ENCODE measurements at places on chromosomes 5 and 9. TPM values are rescaled to one million over a fixed set of nuclear protein-coding genes. Genes with fewer than 3 reads are reported as not detected.

The FOXI1 gene
- total RNA-seq: not detected

The MEGF10 gene
- total RNA-seq: 41.5 TPM

The ENHO gene
- total RNA-seq: 3.4 TPM

The LPCAT1 gene
- 23.6 TPM for total RNA-seq

The NMUR2 gene
- total RNA-seq: 0.18 TPM

The OLFML2A gene
- total RNA-seq: 100 TPM

The TAF11L5 gene
- not detected for total RNA-seq

The PLEKHG4B gene
- 1.1 TPM for total RNA-seq

The IL33 gene
- total RNA-seq: 27.4 TPM

The PPP2R2B gene
- 3.5 TPM for total RNA-seq

The ABLIM3 gene
- total RNA-seq: 33.2 TPM

The ADAMTSL1 gene
- total RNA-seq: 25.0 TPM

The PFN3 gene
- total RNA-seq: not detected

The PCDHB10 gene
- total RNA-seq: 2.1 TPM

The UNC13B gene
- 14.6 TPM for total RNA-seq

The DAP gene
- 23.4 TPM for total RNA-seq

The F2RL2 gene
- total RNA-seq: 1.3 TPM

The FBP2 gene
- 105 TPM for total RNA-seq

The DOCK8 gene
- 3.2 TPM for total RNA-seq

The PCDHB4 gene
- 1.8 TPM for total RNA-seq

The MEGF9 gene
- total RNA-seq: 6.8 TPM

The GPR107 gene
- total RNA-seq: 17.9 TPM

The TMEM215 gene
- total RNA-seq: 0.66 TPM

The NEURL1B gene
- 27.3 TPM for total RNA-seq

The NUTM2G gene
- total RNA-seq: not detected

The FOXD4 gene
- total RNA-seq: 0.58 TPM

The PCDHGA8 gene
- 1.6 TPM for total RNA-seq

The OMD gene
- 8.9 TPM for total RNA-seq

The BRD9 gene
- total RNA-seq: 29.7 TPM

The ARHGEF37 gene
- total RNA-seq: 3.9 TPM

The ZNF658 gene
- 9.2 TPM for total RNA-seq

The RABGAP1 gene
- 30.2 TPM for total RNA-seq

The PCDHGB3 gene
- total RNA-seq: 1.7 TPM

The C9orf153 gene
- total RNA-seq: 0.49 TPM

The CSF1R gene
- 9.2 TPM for total RNA-seq

The NTRK2 gene
- total RNA-seq: 35.6 TPM

The PCDHGB5 gene
- 4.3 TPM for total RNA-seq

The TMEM38B gene
- 79.4 TPM for total RNA-seq

The GFI1B gene
- 0.13 TPM for total RNA-seq

The GLT6D1 gene
- not detected for total RNA-seq

The LRRC70 gene
- total RNA-seq: 5.8 TPM

The RMND5B gene
- total RNA-seq: 22.6 TPM

The CDKN2B gene
- 0.31 TPM for total RNA-seq

The LCN10 gene
- total RNA-seq: 12.3 TPM

The FOXD4L5 gene
- 0.13 TPM for total RNA-seq

The ZNF366 gene
- 2.1 TPM for total RNA-seq

The SPINK7 gene
- not detected for total RNA-seq

The OTP gene
- total RNA-seq: not detected

The CCIN gene
- 0.62 TPM for total RNA-seq

The BRINP1 gene
- 0.18 TPM for total RNA-seq

The ANKRD31 gene
- 0.27 TPM for total RNA-seq
